ENCODE measurements at places on chromosomes 4 and X.

GRCh38 chr4:68326141-68326540 lies 23.7 kb downstream of the YTHDC1 start:
- DNase-seq = no peak

GRCh38 chrX:8868906-8869305 lies 67.7 kb upstream of the FAM9A start:
- DNase-seq = no peak

GRCh38 chr4:123616951-123617461 lies 220.4 kb downstream of the SPRY1 start:
- DNase-seq = no peak

- no peak for DNase-seq
These were observed 71.6 kb downstream of the MAML3 start for GRCh38 chr4:140082391-140082755.

GRCh38 chr4:79695848-79696247 lies 287.8 kb upstream of the GK2 start:
- no peak for DNase-seq

GRCh38 chr4:125235971-125236370 lies 78.8 kb upstream of the FAT4 start:
- DNase-seq = no peak

GRCh38 chr4:13627178-13627605 lies 333 bp downstream of the BOD1L1 start:
- no peak for DNase-seq

DNA sequence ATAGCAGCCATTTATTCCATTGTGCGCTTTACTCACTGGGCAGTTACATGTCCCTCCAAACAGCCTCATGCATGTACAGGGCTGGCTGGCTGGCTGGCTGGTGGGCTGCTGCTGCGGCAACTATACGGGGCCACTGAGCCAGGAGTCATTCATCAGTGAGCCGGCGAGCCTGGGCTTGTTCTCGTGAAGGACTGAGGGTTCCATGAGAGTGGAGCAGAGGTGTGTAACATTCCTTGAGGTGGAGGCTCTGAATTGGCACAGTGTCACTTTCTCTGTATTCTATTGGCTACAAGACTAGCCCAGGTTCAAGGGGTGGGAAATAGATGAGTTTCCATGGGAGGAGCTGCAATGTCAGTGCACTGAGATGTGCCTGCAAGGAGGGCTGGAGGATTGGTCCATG lies 89.1 kb downstream of the ARHGAP10 start:
- no peak for DNase-seq

DNA sequence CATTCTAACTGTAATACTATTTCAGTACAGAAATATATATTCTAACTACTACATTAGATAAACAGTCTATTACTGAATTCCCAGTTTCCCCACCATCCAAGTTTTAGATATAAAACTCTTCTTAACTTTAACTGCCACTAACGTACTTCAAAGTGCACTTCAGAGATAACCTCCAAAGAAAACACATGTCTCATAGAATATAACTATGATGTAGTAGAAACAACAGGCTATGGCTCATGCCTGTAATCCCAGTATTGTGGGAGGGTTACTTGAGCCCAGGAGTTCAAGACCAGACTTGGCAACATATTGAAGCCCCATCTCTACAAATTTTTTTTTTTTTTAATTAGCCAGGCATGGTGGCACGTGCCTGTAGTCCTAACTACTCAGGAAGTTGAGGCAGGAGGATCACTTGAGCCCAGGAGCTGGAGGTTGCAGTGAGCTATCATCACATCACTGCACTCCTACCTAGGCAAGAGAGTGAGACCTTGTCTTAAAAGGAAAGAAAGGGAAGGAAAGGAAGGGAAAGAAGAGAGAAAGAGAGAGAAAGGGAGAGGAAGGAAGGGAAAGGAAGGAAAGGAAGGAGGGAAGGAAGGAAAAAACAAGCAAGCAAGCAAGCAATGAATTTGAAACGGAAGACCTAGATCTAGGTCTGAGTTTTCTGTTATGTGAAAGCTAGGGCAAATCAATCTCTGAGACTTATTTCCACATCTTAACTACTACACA lies 4.8 kb downstream of the HAUS3 start:
- no peak for DNase-seq

- DNase-seq = no peak
These were observed 123.3 kb downstream of the RNF150 start for GRCh38 chr4:141009931-141010330.

DNA sequence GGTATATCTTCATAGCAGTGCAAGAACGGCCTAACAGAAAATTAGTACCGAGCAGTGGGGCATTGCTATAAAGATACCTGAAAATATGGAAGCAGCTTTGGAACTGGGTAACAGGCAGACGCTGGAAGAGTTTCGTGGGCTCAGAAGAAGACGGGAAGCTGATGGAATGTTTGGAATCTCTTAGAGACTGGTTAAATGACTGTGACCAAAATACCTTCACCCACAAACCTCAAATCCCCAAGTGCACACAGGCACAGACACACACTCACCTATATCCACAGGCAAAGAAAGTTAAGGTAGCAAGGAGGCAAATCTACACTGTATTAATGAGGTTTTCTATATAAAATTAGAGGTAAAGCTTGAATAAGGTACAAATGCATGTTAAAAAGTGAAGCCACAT lies 14.6 kb upstream of the SPRY1 start:
- no peak for DNase-seq

GRCh38 chrX:53081925-53082772 lies at the start of gene TSPYL2:
TSPYL2 (plus strand) TSS chrX:53082367; CDS start chrX:53082499, 132 bp downstream.
- peak; percentile 95 for DNase-seq

DNA sequence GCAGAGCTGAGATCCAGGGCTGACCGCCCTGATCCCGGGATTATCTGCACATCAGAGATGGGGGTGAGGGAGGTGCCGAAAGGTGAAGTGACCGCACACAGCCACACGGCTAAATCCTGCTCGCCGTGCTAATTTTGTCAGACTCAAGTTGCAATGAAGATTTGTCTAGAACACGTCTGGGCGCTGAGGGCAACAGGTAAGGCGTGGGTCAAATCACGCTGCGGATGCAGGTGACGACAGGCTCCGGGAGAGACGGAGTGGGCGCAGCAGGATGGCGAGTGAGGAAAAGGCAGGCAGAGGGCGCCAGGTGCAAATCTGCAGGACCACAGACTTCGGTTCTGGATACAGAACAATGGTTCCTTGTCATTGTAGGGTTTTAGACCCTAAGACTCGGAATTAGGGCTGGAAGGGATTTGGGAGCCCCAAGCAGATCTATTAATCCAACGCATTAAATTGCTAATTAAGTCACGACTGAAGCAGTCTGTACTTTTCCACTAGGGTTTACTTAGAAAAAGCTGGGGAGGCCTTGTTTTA lies 1.9 kb upstream of the TBC1D14 start:
- no peak for DNase-seq

- DNase-seq = no peak
These were observed 154.9 kb upstream of the NUDT6 start for GRCh38 chr4:123077330-123077729.

DNA sequence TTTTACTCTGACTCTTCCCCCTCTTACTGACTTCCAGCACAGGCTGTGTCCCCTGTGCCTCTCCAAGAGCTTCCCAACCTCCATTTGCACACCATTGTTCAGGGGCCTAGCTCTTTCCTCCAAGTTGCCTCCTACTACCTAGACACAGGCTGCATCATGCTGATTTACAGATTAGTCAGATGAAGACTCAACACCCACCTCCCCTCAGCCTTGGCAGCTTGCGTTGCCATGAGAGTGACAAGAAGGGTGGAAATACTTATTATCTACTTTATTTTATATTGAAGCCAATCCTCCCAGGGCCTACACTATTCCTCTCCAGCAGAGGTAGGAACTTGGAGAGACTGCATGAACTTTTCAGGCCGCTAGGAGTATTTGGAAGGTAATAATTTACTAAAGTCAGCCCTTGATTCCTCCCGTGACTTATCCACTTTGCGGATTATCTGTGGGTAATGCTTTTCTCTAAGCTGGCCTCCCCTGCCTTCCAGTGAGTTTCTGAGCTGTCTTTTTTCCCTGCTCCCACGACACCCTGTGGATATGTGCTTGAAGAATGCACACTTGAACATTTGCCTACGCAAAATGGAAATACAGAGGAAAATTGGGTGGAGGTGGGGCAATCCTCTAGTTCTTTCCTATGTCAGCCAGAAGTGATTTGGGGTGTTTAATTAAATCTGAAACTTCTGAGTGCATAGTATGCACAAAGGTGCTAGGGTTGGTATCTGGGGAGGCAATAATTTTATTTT lies 74.1 kb upstream of the TMEM164 start:
- DNase-seq = no peak

GRCh38 chr4:38189445-38189844 lies 229.2 kb downstream of the PTTG2 start:
- DNase-seq = no peak

GRCh38 chrX:69192603-69193002 lies 27.4 kb upstream of the PJA1 start:
- DNase-seq = no peak

DNA sequence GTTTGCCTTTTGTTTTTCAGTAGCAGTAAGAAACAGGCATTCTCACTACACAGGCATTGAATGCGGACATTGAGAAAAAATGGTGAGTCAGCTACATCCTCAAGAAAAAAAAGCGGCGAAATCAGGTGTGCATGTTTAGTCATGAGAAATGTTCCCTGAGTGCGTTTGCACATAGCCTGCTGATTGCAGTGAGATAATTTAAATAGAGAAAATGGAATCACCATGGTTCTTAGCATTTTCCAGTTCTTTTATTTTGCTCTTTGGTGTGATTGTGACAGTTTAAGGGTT lies 54.1 kb upstream of the CLDN34 start:
- DNase-seq = no peak

DNA sequence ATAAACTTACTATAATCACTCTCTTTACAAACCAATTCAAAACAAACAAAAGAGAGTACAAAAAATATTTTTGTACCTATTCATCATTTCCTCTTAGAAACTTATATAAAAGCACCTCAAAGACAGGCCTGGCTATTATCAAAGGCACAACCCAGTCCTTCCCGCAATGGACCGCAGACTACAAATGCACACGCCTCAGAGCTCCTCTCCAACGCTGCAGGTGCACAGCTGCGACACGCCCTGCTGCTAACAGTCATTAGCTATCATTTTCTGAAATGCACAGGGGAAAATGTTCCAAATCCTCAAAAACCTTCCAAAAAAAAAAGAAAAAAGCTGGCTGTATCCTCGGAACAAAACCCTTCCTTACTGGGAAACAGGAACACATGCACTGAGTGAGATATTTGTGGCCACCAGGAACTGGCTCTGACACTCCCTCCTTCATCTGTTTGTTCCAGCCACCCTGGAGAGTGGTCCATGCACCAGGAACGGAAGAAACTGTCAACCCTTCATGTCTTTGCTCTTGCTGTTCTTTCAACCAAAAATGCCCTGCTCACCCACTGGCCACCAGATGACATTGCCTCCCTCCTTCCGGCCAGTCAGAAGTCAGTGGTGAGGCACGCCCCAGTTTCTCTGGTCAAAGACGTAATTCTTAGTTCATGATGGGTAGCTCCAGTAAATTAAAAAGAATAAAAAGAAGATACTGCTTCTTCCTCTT lies 16.7 kb downstream of the IRF2 start:
- DNase-seq = no peak

- DNase-seq = no peak
These were observed 12.8 kb upstream of the CFAP299 start for GRCh38 chr4:80322716-80323115.

DNA sequence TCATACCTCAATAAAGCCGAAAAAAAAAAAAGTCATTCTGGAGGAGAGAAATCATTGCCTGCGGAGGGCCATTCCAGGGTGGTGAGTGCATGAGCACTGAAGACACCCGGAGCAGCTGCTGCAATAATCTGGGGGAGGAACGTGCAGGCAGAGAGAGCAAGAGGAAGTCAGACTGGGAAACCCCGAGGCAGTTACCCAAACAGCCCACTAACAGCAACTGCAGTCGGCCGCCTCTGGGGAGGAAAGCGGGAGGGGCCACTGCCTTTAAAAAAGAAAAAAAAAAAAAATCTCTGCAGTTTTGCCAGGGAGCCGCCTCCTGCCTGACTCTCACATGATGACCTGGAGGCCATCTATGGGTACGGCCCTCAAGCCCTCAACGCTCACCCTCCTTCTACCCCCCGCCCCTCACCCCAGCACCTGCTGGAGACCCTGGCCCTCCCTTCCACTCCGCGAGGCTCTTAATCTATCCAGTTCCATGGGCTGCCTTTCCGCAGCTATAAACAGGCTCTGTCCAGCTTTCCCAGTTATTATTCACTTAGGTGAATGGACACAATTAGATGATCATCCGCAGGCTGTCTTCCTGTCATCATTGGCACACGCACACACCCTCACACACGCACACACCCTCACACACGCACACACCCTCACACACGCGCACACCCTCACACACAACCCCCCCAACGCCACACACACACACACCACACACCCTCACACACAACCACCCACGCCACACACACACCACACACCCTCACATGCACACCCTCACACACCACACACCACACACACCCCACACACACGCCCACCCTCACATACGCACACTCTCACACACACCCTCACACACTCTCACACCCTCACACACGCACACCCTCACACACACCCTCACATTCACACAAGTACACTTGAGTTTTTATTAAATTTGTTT lies 3.4 kb upstream of the AVPR2 start:
- no peak for DNase-seq
